Sciatic nerve (tissue), 2 donors: ENCODE measurements at places on chromosomes 5 and 9. TPM values are rescaled to one million over a fixed set of nuclear protein-coding genes. Genes with fewer than 3 reads are reported as not detected.

The SHC3 gene
- total RNA-seq = 5.3 TPM

The DBH gene
- total RNA-seq = 0.13 TPM

The IFNK gene
- total RNA-seq = not detected

The IL13 gene
- not detected for total RNA-seq

The ZFP37 gene
- 6.5 TPM for total RNA-seq

The CENPK gene
- 2.1 TPM for total RNA-seq

The MIER3 gene
- total RNA-seq = 34.1 TPM

The IRX1 gene
- total RNA-seq = 0.62 TPM

The SV2C gene
- total RNA-seq = 4.9 TPM

The ROPN1L gene
- 0.94 TPM for total RNA-seq

The DIPK1B gene
- 11.6 TPM for total RNA-seq

The PITX1 gene
- total RNA-seq = 3.6 TPM

The C7 gene
- total RNA-seq = 37.4 TPM

The FOXI1 gene
- not detected for total RNA-seq

The IGIP gene
- 34.7 TPM for total RNA-seq

The PTGS1 gene
- total RNA-seq = 6.0 TPM

The MLANA gene
- total RNA-seq = not detected

The ZNF883 gene
- 3.6 TPM for total RNA-seq

The NTNG2 gene
- 3.2 TPM for total RNA-seq

The SPINK4 gene
- total RNA-seq = not detected

The CNTLN gene
- total RNA-seq = 22.4 TPM

The CYLC2 gene
- total RNA-seq = not detected

The C9orf152 gene
- total RNA-seq = not detected

The MEIKIN gene
- total RNA-seq = not detected

The CTNND2 gene
- total RNA-seq = 10.1 TPM

The NUTM2F gene
- not detected for total RNA-seq

The IL9 gene
- total RNA-seq = not detected

The TMEM215 gene
- total RNA-seq = 9.7 TPM

The ARSB gene
- 7.0 TPM for total RNA-seq

The ACER2 gene
- total RNA-seq = 10.7 TPM

The PGM5 gene
- 28.4 TPM for total RNA-seq

The CDC20B gene
- total RNA-seq = not detected

The PCDHA13 gene
- 0.85 TPM for total RNA-seq

The PCDHA3 gene
- 0.71 TPM for total RNA-seq

The MARCOL gene
- total RNA-seq = not detected

The TRIM52 gene
- total RNA-seq = 14.1 TPM

The CMYA5 gene
- 8.4 TPM for total RNA-seq

The SLC45A2 gene
- not detected for total RNA-seq

The SETD9 gene
- 8.2 TPM for total RNA-seq

The TMEM174 gene
- total RNA-seq = not detected

The P4HA2 gene
- 26.9 TPM for total RNA-seq

The NIPSNAP3A gene
- 28.9 TPM for total RNA-seq

The FOXD4L4 gene
- total RNA-seq = not detected

The BNC2 gene
- total RNA-seq = 196 TPM

The STK32A gene
- 29.1 TPM for total RNA-seq

The GRXCR2 gene
- not detected for total RNA-seq

The INVS gene
- 32.4 TPM for total RNA-seq

The AHRR gene
- total RNA-seq = 5.1 TPM

The BTNL3 gene
- not detected for total RNA-seq

The PKD2L2 gene
- total RNA-seq = not detected
